KG1 (cell line): ENCODE measurements at places on chromosomes 6 and 20.

DNA sequence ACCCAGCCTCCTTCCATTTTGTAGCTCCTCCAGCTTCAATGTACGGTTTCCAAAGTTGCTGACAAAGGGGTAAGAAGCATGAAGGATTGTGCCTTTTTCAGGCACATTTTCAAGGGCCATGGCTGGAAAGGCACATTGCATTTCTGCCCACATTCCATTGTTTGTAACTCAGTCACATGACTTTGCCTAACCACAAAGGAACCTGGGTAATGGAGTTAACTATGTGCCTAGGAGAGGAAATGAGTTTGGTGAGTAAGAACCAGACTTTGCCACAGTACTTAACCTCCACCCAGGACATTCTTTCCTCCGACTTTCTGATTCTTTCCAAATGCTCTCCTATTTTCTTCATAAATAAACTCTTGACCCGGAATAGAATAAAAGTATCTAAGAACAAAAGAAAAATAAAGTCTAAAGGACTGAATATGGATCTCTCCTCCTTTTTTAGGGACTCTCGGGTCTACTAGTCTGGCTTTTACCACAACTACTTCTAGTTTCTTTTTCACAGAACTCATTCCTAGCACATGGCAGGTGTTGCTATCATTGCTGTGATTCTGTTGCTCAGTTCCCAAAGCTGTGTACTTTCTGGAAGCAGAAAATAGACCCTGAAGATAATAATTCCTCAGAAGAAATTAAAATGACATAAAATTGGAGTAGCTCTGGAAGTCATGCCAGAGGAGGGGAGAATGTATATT lies 81.5 kb upstream of the ISM1 start:
- DNase-seq: no peak

DNA sequence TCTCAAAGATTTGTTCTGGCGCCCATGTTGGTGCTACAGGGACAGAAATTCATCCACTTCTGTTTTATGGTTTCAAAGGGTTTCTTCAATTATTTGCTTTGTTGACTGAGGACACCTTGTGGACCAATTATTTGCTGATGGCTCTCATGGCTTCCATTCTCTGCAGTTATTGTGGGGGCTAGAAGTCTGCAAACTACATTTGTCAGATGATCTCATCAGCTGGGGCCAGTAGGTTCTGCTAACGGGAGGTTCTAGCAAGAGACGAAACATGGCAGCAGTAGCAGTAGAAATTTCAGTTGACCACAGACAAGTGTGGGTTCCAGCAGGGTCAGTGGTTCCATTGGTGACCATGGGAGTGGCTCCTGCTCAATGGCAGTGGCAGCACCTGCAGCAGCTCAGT lies 72.8 kb upstream of the BLCAP start:
- DNase-seq: no peak

- DNase-seq: no peak
These were observed 112.5 kb downstream of the FAM50B start for GRCh38 chr6:3961581-3962215.

DNA sequence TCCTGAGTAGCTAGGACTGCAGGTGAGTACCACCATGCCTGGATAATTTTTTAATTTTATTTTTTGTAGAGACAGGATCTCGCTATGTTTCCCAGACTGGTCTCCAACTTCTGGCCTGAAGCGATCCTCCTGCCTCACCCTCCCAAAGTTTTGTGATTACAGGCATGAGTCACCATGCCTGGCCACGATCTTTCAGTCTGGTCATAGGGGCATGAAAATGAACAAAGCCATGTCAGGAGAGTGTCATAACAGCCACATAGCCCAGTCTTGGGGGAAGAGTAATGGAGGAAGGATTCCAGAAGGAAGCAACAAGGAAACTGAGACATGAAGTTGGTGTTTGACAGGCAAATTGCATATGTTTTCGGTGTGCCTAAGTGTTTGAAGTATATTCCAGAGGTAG lies 17.0 kb upstream of the SNX3 start:
- no peak for DNase-seq

- no peak for DNase-seq
These were observed 39.3 kb downstream of the LRRC1 start for GRCh38 chr6:53834132-53834531.

GRCh38 chr6:144216668-144217218 lies 66.4 kb downstream of the STX11 start:
- DNase-seq: no peak

DNA sequence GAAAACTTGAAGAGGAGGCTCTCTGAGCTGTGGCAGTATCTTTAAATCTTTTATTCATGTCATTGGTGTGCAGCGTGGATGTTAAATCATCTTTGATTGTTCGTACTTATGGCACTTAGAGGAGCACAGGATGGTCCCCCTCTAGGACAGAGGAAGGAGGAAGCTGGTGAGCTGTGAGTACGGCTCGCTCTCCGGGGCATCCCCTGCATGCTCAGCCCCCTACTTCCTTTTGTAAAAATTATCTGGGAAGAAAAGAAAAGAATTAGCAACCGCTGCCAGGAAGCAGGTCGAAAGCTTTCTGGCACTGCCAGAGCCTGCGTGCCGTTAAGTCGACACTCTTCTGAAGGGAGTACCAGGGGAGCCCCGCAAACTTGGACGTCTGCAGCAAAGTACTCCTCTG lies 158.5 kb downstream of the SYNDIG1 start:
- no peak for DNase-seq

DNA sequence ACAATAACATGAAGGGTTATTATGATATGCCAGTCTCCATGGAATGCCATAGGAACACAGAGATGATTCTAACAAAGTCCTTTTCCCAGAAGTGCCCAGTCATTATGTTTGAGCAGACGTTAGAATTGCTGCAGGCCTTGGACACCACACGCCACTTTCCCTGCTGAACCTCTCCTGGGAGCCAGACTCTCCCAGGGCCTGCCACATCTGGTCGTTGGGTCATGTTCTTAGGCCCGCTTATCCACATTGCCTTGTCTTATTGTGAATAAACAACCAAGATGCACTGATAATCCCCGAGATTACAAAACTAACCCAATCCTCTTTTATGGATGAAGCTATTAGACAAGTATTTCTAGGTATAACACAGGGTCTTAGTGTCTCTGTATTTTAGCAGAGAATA lies 276.5 kb upstream of the CITED2 start:
- no peak for DNase-seq

GRCh38 chr20:31472395-31473330 lies 2.3 kb downstream of the DEFB124 start:
- no peak for DNase-seq

GRCh38 chr20:46270977-46271744 lies 37.1 kb downstream of the CDH22 start:
- no peak for DNase-seq

GRCh38 chr20:3010985-3011723 lies 32.3 kb upstream of the GNRH2 start:
- no peak for DNase-seq

DNA sequence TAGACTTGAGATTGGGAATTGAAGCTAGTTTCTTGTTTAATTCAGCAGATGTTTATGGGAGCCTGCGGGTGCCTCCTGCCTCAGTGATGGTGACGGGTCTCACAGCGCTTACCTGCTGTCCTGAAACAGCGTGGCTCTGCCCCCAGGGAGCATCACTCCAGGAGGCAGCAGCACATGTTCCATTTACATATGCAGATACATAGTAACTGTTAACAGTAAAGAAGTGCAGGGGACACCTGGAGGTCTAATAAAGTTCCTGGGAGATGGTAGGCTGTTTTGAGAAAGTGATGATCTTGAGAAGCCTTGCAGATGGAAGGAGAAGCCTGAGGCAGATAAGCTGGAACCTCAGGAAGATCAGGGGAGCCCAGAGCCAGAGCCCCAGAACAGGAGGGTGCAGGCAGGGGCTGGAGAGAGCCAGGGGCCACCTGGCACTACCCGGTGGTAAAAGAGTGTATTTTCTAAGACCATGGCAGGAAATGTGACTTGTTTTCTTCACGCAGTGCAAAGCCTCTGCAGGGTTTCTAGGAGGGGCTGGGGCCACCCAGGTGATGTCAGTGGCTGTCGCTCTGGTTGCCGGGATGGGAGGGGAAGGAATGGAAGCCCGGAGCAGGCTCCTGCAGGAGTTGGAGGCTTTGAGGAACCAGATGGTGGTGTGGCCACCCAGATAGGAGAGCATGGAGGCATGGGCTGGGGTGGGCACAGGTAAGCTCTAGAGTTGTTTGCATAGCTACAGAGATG lies 24.2 kb upstream of the KIF25 start:
- DNase-seq: no peak

DNA sequence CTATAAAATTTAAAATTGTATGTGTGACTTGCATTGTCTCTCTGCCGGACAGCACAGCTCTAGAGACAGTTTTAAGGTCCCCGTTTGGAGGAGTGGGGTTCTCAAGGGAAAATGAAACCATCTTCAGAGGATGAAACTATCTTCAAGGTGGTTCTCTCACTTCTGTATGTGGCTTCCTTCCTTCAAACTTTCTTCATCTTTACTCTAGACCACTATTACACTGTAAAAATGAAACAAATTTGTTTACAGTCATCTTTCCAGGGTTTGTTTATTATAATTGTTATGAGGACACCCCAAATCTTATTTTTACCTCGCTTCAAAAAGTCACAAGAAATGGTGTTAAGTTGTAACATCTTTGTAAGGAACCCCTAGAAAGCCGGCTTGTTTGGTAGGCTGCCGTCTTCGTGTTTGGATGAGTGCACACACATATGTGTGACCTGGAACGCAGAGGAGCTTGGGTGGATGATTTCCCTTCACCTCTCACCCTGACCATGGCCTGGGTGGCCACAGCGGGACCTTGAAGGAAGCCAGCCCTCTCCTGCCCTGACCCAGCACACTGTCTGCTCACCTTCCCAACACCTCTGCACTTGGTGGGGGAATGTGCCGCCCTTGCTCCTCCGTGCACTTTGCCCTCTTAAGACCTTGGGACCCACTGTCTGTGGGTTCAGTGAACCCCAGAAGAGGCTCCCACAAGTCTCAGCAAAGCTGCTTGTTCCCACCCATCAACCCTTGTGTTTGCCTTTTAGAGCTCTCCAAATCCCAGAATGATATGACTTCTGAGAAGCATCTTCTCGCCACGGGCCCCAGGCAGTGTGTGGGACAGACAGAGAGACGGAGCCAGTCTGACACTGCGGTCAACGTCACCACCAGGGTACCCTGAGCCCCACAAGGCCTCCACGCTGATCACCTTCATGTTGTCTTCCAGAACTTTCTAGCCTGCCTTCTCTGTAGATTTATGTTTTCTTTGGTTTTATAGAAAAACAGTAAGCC lies 67.8 kb downstream of the SYTL3 start:
- DNase-seq: no peak

DNA sequence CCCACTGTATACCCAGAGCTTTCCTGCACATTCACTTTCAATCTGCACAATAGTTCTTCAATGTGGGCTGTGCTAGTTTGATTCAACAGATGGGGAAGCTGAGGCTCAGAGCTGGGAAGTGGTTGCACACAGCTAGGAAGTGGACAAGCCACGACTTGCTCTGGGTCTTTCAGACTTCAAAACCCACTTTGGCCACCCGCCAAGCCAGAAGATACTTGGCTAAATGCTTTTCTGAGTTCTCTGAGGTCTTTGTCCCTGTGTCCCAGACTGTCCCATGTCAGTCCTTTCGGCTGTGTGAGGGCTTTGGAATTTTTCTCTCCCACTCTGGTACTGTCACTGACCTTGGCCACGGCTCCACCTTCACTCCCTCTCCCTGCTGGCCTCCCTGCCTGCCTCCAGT lies 10.6 kb downstream of the PDYN start:
- DNase-seq: peak; percentile 3

GRCh38 chr6:25375125-25375524 lies 96.0 kb downstream of the CARMIL1 start:
- no peak for DNase-seq

DNA sequence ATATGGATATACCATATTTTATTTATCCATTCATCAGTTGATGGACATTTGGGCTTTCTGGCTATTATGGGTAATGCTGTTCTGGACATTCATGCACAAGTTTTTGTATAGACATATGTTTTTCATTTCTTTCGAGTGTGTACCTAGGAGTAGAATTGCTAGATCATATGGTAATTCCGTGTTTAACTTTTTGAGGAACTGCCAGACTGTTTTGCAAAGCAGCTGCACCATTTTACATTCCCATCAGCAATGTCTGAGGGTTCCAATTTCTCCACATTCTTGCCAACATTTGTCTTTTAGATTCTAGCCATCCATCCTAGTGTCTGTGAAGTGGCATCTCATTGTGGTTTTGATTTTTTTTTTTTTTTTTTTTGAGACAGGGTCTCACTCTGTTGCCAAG lies 20.8 kb downstream of the SRC start:
- DNase-seq: no peak

GRCh38 chr6:132751306-132751705 lies 6.4 kb downstream of the VNN2 start:
- no peak for DNase-seq

DNA sequence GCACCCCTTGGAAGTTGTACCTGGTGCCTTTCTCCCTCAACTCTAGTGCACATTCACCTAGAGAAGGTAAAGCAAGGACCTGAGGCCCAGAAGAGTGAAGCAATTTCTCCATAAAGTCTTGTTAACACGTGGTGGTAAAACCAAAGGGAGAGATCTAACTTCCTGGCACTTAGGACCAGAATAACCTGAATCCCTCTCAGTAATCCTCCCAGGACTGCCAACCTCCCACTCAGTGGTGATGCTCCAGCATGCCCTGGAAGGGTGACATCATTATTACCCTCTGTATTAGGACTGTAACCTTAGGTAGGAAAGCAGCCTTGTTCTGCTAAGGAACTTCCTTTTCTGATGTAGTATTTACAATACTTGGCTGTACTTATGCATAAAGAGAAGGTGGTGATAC lies 330.6 kb upstream of the MARCKS start:
- DNase-seq: no peak

DNA sequence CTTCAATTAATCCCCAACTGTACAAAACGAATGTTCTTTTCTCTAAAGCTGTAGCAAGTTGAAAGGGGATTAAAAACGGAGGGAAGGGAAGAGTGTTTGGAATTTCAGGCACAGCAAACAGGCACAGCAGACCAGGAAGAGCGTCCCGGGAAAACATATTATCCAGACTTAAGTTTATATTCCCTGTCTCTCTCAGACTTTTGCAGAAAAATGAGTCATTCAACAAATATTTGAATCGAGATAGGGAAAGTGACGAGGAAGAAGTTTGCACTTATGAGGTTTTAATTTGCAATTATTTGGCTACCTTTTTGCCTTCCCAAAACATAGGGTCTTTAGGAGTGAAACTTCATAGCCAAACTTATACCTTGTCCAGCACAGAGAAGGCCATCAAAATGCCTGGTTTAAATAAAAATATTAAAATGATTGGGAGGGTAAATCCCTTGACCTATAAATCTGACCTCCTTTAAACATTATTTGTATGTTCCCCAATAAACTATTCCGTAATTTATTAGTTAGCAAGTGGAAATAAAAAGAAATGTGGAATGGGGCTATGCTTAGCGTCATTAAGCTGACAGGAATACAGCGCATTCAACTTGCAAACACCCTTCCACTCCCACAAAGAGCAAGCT lies 16.0 kb downstream of the HFE start:
- no peak for DNase-seq

GRCh38 chr6:141906569-141907080 lies 226.1 kb upstream of the GJE1 start:
- DNase-seq: no peak

DNA sequence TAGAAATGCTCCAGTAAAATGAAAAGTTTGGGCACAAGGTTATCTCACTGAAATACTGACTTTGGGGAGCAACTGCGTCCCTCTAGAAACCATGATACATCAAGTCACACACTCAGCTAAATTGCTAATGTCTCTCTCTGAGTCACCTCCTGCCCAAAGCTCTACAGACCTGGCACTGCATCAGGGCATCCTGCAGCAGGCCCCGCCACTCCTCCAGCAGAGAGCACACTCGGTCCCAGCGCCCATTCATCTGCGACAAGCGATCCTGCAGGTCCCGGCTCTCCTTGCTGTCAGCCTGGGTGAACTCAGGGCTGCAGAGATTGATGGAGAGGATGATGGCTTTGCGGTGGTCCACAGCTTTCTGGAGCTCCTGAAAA lies 329.0 kb downstream of the ESR1 start:
- no peak for DNase-seq
